ENCODE measurements at places on chromosomes 12 and 14.
A peak's percentile ranks its signal among the peaks of the same experiment; 100 is the strongest.

- no peak for DNase-seq
These were observed 291.5 kb downstream of the RPS29 start for GRCh38 chr14:49294621-49295148.

- DNase-seq, result no peak
These were observed 26.9 kb upstream of the TUNAR start for GRCh38 chr14:95849761-95850160.

DNA sequence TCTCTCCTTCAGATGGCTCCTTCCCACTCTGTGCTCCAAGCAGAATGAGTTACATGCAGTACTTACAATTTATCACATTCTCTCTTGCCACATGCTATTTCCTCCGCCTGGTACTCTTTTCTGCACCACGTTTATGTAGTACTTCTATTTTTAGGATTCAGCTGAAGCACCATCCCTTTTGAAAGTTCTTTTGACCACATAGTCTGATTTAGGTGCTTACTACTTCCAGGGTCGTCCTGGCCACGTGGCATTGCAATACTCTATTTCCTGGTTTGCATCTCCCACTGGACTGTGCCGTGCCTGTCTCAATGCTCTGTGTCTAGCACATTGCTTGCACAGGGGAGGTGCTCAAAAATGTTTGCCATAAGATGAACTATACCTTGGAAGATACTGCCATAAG, 16.3 kb upstream of the TBC1D30 start:
- DNase-seq, result no peak

DNA sequence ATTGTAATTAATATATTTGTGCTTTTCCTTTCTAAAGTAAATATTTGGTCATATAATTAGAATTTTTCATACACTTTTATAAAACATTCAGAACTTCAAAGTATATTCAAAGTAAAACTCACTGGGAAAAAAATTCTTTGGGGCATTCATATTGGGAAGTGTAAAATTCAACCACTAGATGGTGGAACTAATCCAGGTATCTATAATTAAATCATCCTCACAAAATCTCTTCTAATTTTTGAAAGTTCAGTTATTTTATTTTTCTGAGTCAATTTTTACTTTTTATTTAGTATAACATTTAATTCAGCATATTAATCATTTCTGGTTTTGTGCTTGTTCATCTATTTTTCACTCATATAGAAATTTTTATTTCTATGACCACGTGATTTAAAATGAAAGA, 81.0 kb downstream of the NTS start:
- peak; percentile 39 for DNase-seq

- peak; percentile 98 for DNase-seq
These were observed 17.7 kb upstream of the ITPK1 start for GRCh38 chr14:93133464-93133863.

DNA sequence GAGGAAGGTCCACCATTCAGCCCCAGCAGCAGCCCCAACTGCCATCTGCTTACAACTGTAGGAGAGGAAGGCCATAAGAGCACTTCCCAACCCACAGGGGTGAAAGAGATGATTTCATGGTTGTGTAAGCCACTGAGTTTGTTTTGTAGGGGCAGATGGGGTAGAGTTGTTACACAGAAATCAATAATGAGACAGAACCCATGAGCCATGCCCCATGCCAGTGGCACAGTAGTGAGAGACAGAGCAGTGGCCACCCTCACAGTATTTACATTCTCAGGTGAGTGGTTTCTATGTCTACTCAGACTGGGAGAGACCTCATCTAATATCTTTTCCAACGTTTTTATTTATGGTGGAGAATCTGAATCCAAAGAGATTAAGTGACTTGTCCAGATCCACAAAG, 68.6 kb downstream of the NUAK1 start:
- DNase-seq, result no peak

- no peak for DNase-seq
These were observed 9.2 kb upstream of the PNMA1 start for GRCh38 chr14:73723406-73723796.

- peak; percentile 21 for DNase-seq
These were observed 5.2 kb downstream of the RITA1 start for GRCh38 chr12:113190761-113191160.

- DNase-seq, result peak; percentile 80
These were observed 589 bp downstream of the ATF1 start for GRCh38 chr12:50764286-50765094.

GRCh38 chr14:65428691-65429090, 16.2 kb downstream of the FUT8 start:
- DNase-seq, result no peak

DNA sequence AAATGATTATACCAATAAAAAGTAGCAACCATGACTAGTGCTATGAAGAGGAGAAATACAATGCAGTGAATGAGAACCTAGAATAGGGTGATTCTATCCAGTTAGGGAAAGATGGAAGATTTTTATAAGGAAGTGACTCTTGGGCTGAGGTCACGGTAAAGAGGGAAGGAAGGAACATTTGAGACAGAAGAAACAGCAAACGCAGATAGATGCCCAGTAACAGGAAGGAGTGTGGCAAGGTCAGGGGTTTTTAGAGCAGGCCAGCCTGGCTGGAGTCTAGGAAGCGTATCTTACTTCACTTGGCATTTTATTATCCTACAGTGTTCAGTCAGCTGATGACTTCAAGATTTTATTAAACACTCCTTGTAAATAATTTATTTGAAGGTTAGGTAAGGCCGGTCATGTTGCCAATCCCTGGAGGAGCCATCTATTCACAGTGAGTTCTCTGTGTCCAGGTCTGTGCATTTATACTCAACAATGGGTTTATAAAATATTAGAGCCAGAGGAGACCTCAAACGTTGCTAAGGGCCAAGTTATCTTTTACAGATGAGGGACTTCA, 170.6 kb downstream of the PRKCH start:
- no peak for DNase-seq

GRCh38 chr14:25017562-25017961, 32.4 kb downstream of the STXBP6 start:
- no peak for DNase-seq

- peak; percentile 92 for DNase-seq
These were observed 8.3 kb downstream of the PXN start for GRCh38 chr12:120257041-120257821.

DNA sequence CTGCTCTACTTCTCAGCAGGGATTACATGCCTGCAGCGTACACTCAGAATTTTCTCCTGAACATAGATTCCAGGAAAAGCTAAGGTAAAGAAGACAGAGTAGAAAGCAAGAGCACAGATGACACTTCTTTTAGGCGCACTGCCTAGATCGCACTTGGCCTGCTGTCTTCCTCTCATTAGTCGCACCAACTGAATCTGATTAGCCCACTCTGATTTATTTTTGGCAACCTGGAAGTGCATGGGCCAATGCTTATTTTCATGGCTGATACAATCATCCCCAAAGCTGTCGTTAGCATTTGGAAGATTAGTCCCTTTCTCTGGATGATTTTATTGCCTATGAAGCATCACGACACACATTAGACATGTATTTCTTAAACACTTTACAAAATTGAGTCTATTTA, 152.5 kb downstream of the PTPRO start:
- DNase-seq, result no peak

- peak; percentile 93 for DNase-seq
These were observed 26.6 kb upstream of the LTA4H start for GRCh38 chr12:96061864-96062453.

GRCh38 chr14:64421166-64421565, 33.0 kb downstream of the MTHFD1 start:
- peak; percentile 89 for DNase-seq

Data from adipocyte (in vitro differentiated cells).